ENCODE measurements at places on chromosomes 7 and 10. TPM values are rescaled to one million over a fixed set of nuclear protein-coding genes. Genes with fewer than 3 reads are reported as not detected.

Gene GPC2
- 1.2 TPM for polyA plus RNA-seq

Gene FAM221A
- polyA plus RNA-seq = 1.8 TPM

DNA sequence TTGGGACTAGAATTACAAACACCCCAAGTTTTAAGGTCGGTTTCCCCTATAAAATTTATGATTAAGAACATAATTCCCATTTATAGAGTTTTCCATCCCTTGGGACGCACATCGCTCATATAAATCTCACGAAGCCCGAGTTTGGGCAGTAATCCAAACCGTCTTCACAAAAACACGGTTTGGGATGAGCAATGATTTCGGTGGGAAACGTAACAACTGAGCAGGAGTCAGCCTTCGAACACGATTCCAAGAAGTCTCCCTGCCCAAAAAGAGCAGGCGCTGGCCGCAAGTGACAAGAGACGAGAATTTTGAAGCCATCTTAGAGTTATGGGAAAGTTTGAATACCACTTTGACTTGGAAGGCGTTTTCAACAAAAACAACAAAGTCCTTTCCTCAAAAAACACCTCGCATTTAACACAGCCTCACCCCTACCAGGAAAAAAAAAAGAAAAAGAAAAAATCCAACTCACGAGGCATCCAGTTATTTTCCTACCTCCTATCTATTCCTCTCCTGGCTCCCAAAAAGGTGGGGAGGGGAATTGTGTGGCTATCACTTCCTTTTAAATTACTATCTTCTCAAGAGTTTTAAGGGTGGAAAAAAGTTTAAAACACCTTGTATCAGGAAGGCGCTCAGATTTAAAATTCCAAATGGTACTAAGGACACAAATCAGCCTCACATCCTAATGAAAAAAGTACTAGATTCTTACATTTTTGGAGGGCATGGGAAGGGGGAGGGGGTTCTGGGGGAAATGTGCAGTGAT lies 1.6 kb downstream of the SEPHS1 start:
- H3K27ac ChIP-seq = peak overlapping the region; percentile 85
- peak overlapping the region; percentile 98 for H3K4me3 ChIP-seq
- DNase-seq = no peak
- H3K27me3 ChIP-seq = no peaks in the 10 kb centered on the region
- H3K36me3 ChIP-seq = no peaks in the 10 kb centered on the region

Gene KLF14
- polyA plus RNA-seq = not detected

GRCh38 chr7:2471396-2471795 lies 4.8 kb downstream of the GRIFIN start:
- no peak for DNase-seq
- H3K27me3 ChIP-seq = no peaks in the 10 kb centered on the region
- no peaks in the 10 kb centered on the region for H3K36me3 ChIP-seq
- no peak overlapping the region for H3K27ac ChIP-seq

DNA sequence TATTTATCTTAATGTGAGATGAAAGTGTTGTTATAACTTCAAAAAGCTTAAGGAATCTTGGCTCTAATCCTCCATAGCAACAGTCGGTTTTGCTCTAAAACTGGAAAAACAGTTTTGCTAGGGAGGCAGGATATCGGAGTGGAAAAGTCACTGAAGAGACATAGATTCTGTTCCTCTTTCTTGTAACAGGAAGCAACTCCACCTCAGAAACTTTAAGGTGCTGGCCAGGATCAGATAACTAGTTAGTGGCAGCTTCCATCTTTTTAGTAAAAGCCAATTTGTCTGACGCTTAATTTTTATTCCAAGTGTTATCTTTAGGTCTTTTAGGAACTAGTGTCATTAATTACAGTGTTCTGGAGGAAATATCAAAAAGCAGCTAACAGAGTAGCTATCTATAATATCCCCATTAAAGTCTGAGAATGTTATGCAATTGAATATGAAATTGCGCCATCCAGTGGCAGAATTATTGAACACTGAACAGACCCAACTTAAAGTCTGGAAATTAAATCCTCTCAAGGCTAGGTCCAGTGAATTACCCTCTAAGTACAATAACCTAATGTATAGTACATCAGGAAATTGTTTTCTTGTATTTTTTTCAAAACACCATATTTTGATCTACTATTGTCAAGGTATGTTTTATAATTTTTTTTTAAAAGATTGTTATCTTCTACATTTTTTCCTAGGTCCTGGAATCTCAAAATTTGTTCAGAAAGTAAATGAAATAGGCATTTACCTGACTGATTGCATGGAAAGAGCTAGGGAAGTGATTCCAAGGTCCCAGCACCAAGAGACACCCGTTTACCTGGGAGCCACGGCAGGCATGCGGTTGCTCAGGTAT lies 65.9 kb upstream of the CC2D2B start:
- H3K4me3 ChIP-seq = no peak overlapping the region
- DNase-seq = no peak
- no peaks in the 10 kb centered on the region for H3K27me3 ChIP-seq
- no peaks in the 10 kb centered on the region for H3K36me3 ChIP-seq
- H3K4me1 ChIP-seq = no peaks in the 10 kb centered on the region

GRCh38 chr10:93147281-93147680 lies 73.6 kb downstream of the CYP26A1 start:
- H3K27ac ChIP-seq = no peak overlapping the region
- no peaks in the 10 kb centered on the region for H3K4me1 ChIP-seq
- H3K36me3 ChIP-seq = no peaks in the 10 kb centered on the region
- DNase-seq = no peak
- H3K4me3 ChIP-seq = no peak overlapping the region

Gene XRCC2
- polyA plus RNA-seq = not detected

DNA sequence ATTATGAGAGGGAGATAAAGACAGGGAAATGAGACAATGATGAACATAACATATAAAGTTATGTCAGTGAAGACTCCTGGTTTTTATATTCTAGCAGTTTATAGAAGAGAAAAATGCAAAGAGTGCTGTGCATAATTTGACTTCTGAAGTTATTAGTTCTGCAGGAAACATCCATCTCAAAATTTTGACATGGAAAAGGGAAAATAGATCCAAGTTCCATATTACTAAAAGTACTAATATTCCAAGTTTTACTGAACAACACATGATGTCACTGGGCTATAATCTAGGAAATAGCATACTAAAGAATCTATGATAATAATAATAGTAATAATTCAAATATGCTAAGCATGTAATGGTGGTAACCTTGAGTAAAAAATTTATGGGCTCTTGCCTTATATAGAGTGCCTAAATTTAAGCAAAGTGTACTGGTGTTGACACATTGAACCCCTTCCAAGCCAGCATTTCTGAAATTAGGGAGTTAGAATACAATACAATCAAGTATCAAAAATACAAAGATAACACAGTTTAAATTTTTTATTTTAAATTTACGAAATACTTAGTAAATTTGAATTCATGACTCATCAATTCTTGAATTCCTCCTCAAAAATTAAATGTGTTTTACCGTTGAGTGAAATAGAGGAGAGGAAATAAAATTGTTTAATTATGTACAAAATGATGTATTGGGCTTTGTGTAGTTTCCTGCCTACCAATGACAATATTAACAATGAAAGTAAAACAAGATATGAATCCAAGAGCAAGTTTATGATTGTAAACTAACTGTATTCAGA lies 102.8 kb upstream of the KCND2 start:
- no peak for DNase-seq
- H3K36me3 ChIP-seq = no peaks in the 10 kb centered on the region
- H3K27ac ChIP-seq = no peak overlapping the region

DNA sequence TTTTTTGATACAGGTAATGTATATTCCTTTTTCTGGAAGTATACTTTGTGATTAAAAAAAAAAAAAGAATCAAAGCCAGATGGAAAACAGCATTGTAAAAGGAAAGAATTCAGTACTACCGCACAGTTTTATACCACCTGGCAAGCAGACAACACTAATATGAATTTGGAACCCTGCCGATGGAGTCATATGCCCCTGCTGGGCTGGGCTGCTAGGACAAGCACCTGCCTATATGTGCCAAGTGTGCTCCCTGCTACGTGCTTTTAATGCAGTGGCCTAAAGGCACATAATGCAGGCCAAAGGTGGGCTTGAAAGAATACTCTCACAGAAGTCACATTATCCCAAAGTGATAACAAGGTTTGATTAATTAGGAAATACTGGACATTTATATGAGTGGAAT lies 29.8 kb upstream of the WAC start:
- H3K4me3 ChIP-seq = no peak overlapping the region
- H3K27ac ChIP-seq = no peak overlapping the region
- H3K36me3 ChIP-seq = no peaks in the 10 kb centered on the region

Gene KDM7A
- 9.5 TPM for polyA plus RNA-seq
